Fibroblast of upper back skin (primary cell): ENCODE measurements at places on chromosomes 1 and 21.

DNA sequence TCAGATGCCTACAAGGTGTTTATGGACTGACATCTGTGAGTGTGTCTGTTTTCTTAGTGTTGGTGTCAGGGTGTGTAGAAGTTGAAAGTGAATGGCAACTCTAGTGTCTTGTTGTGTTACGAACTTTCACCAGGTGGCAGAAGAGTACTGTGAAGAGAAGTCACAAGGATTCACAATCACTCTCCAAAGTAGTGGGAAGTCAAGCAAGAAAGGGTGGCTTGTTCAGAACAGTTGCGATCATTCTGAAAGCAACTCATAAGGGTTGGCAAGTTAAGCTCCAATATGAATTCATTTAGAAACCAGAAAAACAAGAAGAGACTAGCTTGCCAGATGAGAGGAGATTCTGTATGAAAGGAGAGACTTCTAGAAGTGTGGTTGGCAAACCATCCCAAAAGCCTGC is 86.1 kb downstream of the FASLG start:
- DNase-seq: peak; percentile 79

- DNase-seq: peak; percentile 34
Observed at GRCh38 chr1:115717541-115717940, 51.0 kb downstream of the CASQ2 start.

DNA sequence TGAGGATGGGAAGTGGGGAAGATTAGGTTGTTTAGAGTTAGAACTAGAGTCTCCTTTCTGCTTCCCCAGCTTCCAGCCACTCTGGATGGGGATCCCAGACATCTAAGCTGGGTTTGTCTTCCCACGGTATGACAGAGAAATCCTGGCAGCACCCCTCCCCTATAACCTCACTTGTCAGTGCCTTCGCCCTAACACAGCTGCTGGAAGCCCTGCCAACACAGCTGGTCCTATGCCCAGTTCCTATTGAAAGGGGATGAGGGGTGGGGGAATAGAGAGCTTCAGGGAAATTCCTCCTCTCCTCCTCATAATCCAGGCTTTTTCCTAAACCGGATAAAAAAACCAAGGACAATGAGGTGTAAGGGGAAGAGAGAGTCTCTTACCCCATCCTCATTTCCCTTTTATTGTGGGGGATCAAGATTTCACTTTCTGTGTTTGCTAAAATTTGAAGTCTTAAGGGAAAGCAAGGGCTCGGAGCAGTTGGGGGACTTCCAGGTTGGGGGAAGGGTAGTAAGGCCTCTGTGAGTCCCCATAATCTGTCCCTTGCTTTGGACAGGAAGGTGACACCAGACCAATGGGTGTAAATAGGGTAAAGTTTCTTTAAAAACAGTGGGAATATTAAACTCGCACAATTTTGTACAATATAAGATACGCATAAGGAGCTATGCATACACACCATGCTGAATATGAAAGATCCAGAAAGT is 590 bp downstream of the TMOD4 start:
- DNase-seq: no peak

- DNase-seq: no peak
Observed at GRCh38 chr1:211752317-211752716, 76.9 kb upstream of the NEK2 start.

GRCh38 chr1:92764116-92764515 is 20.8 kb downstream of the EVI5 start:
- DNase-seq: no peak

- no peak for DNase-seq
Observed at GRCh38 chr1:234879147-234880080, 249.2 kb downstream of the TOMM20 start.

GRCh38 chr1:29849038-29849750 is 612.9 kb downstream of the PTPRU start:
- DNase-seq: peak; percentile 17

GRCh38 chr21:44051462-44051941 is 39.4 kb downstream of the TRAPPC10 start:
- peak; percentile 5 for DNase-seq

DNA sequence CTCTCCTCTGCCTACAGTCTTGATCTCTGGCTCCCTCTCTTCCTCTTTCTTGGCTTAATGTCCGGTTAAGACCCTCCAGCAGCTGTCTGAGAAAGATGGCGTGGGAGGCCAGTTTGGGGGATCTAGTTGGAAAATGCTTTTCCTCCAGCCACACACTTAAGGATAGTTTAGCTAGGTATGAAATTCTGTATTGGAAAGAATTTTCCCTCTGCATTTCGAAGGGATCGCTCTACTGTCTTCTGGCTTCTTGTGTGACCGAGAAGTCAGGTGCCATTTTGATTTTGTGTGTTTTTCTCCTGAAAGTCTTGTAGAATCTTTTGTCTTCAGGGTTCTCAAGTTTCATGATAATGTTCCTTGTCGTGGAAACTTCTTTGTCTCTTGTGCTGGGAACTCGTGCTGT is 28.0 kb downstream of the PRKCZ start:
- DNase-seq: no peak

- no peak for DNase-seq
Observed at GRCh38 chr1:151801310-151801820, 3.9 kb downstream of the LINGO4 start.

- peak; percentile 62 for DNase-seq
Observed at GRCh38 chr21:34900376-34900775, 148.7 kb downstream of the RUNX1 start.

DNA sequence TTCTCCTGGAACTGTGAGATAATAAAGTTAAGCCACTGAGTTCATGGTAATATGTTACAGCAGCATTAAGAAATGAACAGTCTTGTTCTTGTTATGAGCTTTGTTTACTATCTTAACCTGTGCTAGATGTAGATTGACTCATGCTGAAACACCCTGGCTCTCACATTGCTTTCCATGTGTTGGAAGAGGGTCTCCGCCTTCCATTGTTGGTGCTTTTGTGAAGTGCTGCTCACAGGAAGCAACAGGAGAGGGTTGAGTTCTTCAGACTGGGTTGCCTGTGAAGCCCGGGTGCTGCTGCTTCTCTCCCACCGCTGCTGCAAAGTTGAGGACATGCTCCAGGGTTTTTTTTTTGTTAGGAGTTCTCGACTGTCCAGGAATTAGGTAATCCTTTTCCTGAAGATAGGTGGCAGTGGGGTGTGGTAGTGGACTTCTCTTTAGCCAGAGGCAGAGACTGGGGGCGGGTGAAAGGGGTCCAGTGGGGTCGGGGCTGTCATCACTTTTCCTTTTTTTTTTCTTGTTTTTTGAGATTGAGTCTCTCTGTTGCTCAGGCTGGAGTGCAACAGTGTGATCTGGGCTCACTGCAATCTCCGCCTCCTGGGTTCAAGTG is 28.7 kb upstream of the HMGN1 start:
- no peak for DNase-seq

DNA sequence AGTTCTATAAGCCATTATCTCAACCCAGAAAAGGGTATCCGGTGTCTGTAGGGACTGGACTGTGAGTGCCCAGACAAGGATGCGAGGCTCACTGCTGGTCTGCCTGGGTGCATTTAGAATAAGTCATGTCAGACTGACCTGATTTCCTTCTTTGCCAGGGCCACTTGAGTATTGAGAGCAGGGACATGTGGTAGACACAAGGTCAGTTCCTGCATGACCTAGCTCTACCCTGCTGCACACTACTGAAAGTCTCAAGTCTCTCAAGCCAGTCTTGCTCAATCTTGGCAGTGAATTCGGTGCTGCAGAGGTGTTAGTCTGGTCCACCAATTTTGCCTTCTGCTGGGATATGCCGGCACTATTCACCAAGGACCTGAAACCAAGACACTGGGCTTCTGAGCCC is 180.1 kb downstream of the C1orf94 start:
- no peak for DNase-seq

DNA sequence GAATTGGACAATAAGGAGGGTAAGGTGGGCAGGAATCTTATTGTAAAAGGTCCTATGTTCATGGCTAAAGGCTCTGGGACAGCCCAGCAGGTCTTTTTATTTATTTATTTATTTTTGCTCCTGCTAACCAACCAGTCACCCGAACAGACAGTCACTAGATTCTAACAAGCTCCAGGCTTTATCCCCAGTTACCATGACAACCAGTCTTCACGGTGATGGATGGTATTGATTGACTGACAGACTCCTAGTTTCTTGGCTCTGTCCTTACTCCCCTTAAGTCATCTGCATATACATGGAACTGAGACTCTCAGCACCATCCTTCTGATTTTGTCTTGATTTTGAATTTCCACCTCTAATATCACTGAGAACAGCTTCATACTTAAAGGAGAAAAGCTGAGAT is 44.3 kb downstream of the C8A start:
- no peak for DNase-seq

DNA sequence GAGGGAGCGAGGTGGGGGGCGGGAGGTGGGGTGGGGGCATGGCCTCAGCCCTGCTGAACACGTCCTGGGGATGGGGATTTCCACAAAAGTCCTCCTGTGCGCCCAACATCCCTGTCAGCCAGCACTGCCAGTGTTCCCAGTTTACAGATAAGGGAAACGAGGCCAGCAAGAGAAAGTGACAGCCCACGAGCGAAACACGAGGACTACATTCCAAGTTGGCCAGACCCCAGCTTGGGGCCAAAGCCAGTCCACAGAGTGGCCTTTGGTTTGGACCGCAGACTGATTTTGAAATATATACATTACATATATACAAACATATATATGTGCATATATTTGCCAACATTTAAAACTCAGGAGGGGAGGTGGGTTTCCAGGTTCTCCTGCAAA is 5.0 kb downstream of the FBXO2 start:
- DNase-seq: no peak

- no peak for DNase-seq
Observed at GRCh38 chr1:207397525-207397926, 56.6 kb upstream of the CR2 start.

DNA sequence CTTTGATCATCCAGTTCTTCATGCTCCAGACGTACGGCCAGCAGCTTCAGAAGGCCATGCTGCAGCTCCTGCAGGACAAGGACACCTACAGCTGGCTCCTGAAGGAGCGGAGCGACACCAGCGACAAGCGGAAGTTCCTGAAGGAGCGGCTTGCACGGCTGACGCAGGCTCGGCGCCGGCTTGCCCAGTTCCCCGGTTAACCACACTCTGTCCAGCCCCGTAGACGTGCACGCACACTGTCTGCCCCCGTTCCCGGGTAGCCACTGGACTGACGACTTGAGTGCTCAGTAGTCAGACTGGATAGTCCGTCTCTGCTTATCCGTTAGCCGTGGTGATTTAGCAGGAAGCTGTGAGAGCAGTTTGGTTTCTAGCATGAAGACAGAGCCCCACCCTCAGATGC is 32.5 kb downstream of the MX1 start:
- no peak for DNase-seq

GRCh38 chr1:57644667-57645066 is 220.8 kb upstream of the DAB1 start:
- DNase-seq: no peak

DNA sequence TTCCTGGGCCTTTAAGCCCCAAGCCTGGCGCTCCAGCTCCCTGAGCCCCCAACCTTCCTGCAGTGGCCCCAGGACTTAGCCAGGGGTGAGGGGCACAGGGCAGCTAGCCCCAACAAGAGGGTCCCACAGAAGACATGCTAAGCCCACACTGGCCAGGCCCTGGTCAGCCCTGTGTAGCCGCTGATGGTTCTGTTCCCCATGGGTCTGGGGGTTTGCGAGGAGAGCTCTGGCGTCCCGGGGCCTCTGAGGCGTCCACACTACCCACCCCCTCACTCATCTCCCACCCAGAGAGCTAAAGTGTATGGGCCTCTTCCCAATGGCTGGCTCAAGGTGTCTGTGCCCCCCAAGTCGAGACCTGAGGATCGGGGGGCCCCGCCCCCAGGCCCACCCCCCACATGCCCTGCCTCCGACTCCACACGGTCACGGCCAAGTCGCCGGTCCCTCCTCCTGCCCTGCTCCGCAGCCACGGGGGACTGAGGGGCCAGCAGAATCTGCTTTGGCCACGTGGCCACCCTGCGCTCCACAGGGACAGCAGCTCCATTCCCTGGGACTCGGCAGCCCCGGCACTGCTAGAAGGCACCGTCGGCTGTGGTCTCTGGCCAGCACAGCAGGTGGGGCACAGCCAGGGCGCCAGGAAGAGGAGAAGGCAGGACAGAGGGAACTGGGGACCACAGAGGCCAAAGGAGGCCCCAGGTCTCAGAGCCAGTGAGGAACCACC is 7.8 kb downstream of the TNFRSF18 start:
- DNase-seq: no peak

- no peak for DNase-seq
Observed at GRCh38 chr21:41009398-41010100, 158.4 kb upstream of the BACE2 start.

GRCh38 chr1:151944857-151945575 is 35.7 kb upstream of the THEM4 start:
- DNase-seq: no peak

- DNase-seq: no peak
Observed at GRCh38 chr1:28056129-28056925, 32.1 kb downstream of the EYA3 start.

- no peak for DNase-seq
Observed at GRCh38 chr1:232705815-232706575, 76.1 kb upstream of the SIPA1L2 start.

GRCh38 chr1:84103197-84103992 is 40.7 kb upstream of the PRKACB start:
- DNase-seq: peak; percentile 92

DNA sequence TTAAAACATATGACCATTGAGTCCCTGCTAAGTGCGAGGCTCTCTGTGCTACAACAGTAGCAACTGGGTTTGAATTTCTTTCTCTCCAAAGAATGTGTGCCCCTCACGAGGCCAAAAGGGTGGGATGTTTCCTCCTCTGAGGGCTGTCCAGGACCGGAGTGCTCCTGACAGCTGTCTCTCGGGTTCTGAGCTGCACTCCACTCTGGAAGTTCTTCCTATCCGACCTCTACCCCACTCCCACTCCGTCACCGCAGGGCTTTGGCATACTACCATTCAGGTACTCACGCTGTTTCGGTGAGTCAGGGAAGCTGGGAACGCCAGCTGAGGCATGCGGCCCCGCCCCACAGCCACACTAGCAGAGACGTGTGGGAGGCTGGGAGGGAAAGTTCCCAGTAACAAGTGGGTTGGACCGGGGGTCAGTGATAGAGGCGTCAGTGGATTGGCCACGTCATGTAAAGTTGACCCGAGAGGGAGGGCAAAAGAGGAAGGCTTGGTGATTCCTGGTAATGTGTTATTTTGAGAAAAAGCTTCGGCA is 705 bp upstream of the SLC50A1 start:
- peak; percentile 92 for DNase-seq

GRCh38 chr21:45250914-45251634 is 36.6 kb downstream of the POFUT2 start:
- no peak for DNase-seq

DNA sequence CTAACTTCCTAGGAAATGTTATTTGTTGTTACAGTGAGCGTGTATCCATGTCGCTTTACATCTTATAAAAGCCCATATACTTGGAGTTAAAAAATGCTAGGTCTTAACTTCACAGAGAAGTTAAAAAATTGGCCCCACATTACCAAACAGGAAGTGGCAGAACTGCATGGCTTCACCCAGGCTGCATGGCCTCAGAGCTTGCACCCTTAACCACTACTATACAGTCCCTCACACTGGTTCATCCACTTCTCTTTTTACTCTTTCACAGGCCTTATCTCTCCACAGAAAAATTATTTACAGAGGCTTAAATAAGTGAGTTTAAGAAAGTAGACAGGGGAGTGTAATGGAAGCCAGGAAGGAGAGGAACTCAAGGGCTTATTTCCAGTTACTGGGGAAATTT is 402.5 kb downstream of the HHAT start:
- DNase-seq: no peak
